ENCODE measurements at places on chromosomes 6 and 20.

DNA sequence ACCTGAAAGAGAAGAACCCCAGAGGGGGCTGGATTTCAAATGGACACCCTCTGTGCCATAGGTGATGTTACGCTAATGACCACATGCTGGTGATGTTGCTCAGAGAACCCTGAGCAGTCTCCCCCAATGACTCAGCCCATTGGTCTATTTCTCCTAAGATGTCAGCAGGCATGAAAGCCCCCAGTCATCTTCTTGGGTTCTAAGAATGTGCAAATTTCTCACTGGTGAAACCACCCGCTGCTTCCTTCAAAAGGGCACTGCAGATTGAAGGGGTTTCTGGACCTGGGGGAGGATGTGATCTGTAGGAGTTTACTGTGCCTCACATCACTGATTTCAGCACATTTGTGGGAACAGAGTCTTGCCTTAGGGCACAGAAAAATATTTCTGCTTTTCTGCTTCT is 298.4 kb upstream of the MOCS1 start:
- DNase-seq, result no peak

DNA sequence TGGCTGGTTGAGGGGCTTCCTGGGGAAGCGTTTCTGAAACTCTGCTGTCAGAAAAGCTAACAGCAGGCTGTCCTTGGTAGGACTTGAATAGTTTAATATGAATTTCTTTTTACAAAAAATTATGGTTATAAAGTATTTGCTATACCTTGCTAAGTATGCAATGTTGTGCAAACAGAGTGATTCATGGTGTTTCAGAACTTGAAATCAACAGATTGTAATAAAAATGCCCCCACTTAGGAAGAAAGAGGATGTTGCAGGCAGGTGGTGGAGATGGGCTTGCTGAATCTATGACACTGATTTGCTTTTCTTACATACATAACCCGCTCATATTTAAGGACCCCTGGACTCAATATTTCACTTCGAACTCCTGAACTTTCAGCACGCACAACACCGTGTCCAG is 211.6 kb downstream of the THBS2 start:
- no peak for DNase-seq

GRCh38 chr6:10659699-10660348 is 34.6 kb downstream of the C6orf52 start:
- no peak for DNase-seq

DNA sequence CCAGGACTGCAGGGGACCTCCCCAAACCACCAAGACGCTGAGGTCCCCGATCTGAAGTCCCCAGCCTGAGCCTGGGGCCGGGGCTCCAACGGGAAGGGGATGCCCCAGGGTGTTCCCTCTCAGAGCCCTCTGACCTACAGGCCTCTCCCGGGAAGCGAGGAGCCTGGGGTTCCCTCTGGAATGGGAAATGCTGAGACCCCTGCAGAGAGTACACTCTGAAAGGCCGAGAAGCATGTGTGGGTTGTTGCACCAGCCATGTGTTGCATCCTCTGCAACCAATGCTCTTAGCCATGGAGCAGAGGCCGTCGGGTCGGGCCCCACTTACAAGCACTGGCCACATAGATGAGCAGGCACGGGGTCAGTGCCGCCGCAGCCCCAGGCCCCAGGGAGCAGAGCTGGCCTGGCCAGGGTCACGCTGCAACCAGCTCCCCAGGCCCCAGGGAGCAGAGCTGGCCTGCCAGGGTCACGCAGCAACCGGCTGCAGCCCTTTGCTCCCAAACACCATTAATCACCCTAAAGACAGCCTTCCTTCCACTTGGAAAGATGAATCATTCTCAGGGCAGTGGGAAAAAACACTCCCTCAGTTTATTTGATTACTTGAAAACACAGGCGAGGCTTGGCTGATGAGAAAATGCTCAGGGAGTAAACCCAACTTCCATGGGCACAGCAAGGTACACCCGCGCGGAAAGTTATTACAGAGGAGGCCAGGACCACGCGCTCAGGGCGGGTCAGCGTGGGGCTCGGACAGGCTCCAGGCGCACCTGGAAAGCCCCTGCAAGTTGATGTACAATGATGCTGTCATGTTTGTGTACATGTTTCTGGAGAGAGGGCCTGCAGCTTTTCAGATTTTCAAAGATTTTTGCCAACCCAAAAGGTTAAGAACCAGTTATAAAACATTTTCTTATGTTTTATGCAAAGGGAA is 78.0 kb upstream of the AFDN start:
- DNase-seq, result no peak

- no peak for DNase-seq
These were observed 51.1 kb downstream of the ENPP1 start for GRCh38 chr6:131858765-131859415.

GRCh38 chr6:85472744-85473143 is 22.9 kb downstream of the NT5E start:
- no peak for DNase-seq

GRCh38 chr20:47309806-47310426 is 46.6 kb downstream of the ZMYND8 start:
- DNase-seq, result no peak

DNA sequence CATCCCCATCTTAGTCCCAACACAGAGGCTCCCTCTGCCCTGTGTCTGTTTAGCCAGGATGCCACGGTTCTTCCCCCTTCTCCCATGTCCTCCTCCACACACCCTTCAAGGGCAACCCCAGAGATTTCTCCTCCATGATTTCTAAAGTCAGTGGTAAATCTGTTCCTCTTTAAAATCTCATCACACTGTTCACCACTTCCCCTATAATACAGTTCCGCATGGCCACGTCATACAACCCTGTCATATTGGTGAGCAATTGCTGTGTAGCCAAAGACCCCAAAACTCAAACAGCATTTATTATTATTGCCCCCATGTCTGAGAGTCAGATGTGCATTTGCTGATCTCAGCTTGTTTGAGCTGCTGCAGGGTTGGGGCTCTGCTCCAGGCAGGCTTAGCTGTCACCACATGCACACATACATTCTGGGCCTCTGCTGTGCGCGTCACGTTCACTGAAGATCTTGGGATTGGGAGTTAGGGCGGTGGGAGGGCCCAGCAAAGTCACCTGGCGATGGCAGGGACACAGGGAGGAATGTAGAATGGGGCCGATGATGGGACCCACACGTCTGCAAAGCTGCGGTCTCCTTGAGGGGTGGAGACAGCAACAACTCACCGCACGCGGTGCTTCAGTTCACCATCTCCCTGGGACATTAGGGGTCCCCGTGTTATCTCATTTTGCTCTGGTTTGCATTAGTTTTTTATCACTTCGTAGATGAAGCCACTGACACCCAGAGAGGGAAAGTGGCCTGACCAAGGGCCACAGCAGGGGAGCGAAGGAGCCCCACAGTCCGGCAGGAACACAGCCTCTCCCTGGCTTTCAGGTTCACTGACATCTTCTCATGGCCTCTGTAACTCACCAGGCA is 36.9 kb upstream of the CD93 start:
- DNase-seq, result no peak

DNA sequence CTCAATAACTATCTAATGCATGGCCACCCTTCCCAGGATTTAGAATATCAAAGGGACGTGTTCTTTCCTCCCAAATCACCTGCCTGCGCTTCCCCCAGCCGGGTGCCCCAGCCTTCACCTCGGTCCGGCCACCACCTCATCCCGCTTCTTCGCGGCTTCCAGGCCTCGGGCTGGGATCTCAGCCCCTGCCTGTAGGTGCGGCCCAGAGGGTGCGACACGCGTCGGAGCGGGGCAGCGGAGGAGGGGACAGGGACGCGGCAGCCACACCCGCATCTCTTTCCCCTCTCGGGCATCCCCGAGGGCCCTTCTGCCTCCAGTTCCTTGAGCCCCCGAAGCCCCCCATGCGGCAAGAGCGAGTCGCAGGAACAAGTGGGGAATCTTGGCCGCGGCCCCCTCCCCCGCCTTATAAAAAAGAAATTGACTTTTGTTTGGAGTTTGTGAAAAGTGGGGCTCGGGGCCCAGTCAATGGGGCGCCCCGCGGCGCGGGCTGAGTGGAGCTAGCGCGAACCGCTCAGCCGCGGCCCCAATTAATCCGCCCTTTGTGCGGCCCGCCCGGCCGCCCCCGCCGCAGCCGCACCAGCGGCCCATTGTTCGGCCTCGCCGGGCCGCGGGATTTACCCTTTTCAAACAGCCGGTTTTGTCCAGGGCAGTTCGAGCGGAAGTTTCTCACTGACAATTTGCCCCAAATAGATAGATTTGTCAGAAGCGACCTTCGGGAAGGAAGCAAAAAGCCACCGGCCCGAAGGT is 8.4 kb upstream of the NR2E1 start:
- peak; percentile 31 for DNase-seq

- DNase-seq, result peak; percentile 72
These were observed 18.0 kb upstream of the BHLHE23 start for GRCh38 chr20:63024573-63025392.

DNA sequence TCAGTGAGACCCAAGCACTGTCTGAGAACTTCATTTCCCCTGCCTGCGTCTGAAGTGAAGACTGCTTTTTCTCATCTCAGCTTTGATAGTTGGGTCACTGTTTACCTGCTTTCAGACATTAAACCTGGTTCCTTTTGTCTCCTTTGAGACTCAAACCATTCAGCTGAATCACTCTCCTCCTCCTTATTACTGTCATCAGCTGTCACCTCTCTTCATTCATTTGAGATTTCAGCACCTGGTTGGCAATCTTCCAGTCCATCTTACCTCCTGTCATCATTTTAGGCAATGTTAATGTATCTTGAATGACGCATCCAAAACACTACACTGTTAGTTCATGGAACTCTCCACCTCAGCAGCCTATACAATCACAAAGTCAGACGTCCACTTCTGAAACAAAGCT is 34.3 kb upstream of the SOX4 start:
- DNase-seq, result no peak

All from NCI-H82 (cell line).